ENCODE measurements at places on chromosomes 4 and X. TPM values are rescaled to one million over a fixed set of nuclear protein-coding genes. Genes with fewer than 3 reads are reported as not detected.

Gene MID1
- 38.3 TPM for total RNA-seq

GRCh38 chr4:177434667-177435066 is 7.6 kb downstream of the AGA start:
- DNase-seq, result no peak

GRCh38 chr4:131001371-131001770 is 1905.4 kb downstream of the C4orf33 start:
- DNase-seq, result no peak

- no peak for DNase-seq
Observed at GRCh38 chr4:102141842-102142241, 203.4 kb downstream of the SLC39A8 start.

DNA sequence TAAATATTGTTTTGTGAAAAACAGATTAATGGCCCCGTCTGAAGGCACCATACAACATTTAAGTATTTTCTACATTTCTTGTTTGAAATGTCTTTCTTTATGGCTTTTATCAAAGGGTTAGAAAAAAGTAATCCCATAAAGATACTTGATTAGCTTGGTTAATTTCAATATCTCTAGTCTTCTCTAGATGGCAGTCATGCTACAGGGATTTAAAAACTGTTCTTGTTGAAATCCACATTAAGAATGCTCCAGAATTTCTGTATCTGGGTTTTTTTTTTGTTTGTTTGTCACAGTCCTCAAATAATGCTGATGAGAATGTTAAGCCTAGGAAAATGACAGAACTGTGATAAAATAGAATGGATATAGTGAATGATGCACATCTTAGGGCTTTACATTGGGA is 109.0 kb upstream of the AADAT start:
- DNase-seq, result no peak

GRCh38 chrX:18861511-18861910 is 122.4 kb downstream of the PHKA2 start:
- no peak for DNase-seq

GRCh38 chrX:154986826-154987575 is 35.5 kb downstream of the F8 start:
- no peak for DNase-seq

Data from colonic mucosa (tissue), 4 donors.